Activated T-cell treated with anti-CD3 and anti-CD28 coated beads for 24 hours (primary cell): ENCODE measurements at places on chromosomes 2 and 18.
A peak's percentile ranks its signal among the peaks of the same experiment; 100 is the strongest.

GRCh38 chr2:109475531-109476210, 138.1 kb downstream of the SEPTIN10 start:
- DNase-seq, result no peak

DNA sequence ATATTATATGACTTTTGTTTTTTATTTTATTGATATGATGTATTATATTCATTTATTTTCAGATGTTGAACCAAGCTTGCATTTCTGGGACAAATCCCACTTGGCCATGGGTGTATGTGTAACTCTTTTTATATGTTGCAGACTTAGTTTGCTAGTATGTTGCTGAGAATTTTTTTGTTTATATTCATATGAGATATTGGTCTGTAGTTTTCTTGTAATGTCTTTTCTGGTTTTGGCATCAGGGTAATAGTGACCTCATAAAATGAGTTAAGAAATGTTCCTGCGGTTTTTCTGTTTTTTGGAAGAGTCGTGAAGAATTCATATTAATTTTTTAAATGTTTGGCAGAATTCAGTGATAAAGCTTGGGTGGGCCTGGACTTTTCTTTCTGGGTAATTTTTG, 88.7 kb downstream of the ASB1 start:
- no peak for DNase-seq

- no peak for DNase-seq
Observed at GRCh38 chr2:218193701-218194100, 23.3 kb upstream of the ARPC2 start.

DNA sequence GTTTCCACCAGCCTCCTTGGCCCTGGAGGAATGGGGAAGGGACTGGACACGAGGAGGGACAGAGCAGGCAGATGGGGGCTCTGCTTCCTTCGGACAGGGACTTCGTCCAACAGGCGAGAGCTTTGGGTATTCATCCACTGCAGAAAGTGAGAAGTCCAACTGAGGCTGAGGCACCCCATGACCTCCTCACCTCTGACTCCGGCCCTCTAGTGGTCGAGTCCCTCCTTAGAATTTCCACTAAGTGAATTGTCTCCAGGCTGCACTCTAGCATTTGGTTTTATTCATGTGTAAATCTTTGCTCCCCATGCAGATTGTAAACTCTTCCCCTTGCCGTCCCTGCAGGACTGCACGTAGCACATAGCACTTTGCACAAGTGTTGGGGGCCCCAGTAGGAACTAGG, 75.6 kb downstream of the TMEM247 start:
- no peak for DNase-seq

GRCh38 chr18:50559752-50560680, at the start of gene MAPK4:
MAPK4 (plus strand) TSS chr18:50560087; CDS start chr18:50663959, 103,872 bp downstream.
- DNase-seq, result peak; percentile 9

DNA sequence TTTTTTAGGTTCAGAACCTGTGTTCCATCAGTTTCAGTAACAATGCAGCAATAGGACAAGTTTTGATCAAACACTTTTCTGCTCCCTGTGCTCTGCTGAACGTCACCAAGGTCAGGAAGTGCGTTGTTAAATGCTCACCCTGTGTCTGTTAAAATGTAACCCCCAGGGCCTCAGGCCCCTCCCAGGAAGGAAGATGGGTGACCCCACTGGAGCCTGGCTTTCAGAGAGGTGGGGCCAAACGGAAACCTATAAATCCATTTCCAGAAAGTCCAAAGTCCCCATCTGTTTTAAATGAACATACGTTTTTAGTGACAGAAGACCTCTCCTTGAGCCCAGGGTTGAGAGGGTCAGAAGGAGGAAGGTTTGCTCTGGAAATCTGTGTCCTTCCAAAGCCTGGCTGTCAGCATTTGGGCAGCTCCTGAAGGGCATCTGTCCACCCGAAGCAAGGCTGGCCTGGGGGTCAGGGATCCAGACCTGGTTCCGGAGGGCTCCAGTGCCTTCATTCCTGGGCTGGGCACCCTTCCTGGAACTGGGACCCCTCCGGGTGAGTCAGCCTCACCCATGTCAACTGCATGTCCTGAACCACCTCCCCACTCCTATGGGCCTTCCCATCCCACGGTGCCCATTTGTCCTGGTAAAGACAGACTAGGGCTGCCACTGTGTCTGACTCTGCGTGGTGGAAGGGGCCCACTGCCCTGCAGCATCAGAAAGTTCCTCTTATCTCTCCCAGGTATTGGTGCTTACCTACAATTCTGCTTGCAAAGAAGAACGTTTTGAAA, 117.4 kb upstream of the COPS8 start:
- no peak for DNase-seq

- DNase-seq, result peak; percentile 49
Observed at GRCh38 chr18:864872-865273, 39.8 kb upstream of the ADCYAP1 start.

DNA sequence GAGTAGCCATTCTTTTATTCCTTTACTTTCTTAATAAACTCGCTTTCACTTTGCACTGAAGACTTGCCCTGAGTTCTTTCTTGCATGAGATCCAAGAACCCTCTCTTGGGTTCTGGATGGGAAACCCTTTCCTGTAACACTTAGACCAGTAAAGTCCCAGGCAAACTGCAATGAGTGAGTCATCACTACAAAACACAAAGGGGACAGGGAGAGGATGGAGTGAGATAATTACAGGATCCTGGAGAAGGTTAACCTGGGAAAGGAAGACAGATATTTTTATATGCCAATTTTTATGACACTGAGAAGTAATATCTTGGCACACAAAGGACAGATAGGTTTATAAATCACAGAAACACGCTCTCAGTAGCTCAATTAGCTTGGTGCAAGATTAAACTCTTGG, 48.7 kb downstream of the EHD3 start:
- DNase-seq, result no peak

DNA sequence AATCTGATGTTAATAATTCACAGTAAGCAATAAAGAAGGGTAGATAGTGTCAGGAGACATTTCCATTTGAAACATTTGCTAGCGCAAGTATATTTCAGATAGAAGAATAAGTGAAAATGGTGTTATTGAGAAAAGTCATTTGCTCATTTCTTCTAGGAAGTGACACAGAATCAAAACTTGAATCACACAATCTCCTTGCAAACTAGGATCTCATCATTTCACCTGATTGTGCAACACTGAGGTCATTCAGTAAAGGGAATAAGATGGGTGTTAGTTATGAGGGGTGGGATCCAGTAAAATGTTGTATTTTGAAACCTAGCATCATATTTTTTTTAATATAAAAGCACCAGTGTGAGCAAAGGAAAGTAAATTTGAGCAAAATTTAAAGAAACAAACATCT, 208.0 kb upstream of the KCNJ3 start:
- DNase-seq, result no peak

- DNase-seq, result no peak
Observed at GRCh38 chr2:44850016-44850415, 91.5 kb upstream of the SIX3 start.
